ENCODE measurements at places on chromosomes 6 and 20.

- no peak for DNase-seq
These were observed 135.5 kb upstream of the TNFAIP3 start for GRCh38 chr6:137731600-137731959.

GRCh38 chr6:138446821-138447220, 42.8 kb downstream of the HEBP2 start:
- no peak for DNase-seq

GRCh38 chr6:36979347-36979742, 6.7 kb downstream of the MTCH1 start:
- no peak for DNase-seq

DNA sequence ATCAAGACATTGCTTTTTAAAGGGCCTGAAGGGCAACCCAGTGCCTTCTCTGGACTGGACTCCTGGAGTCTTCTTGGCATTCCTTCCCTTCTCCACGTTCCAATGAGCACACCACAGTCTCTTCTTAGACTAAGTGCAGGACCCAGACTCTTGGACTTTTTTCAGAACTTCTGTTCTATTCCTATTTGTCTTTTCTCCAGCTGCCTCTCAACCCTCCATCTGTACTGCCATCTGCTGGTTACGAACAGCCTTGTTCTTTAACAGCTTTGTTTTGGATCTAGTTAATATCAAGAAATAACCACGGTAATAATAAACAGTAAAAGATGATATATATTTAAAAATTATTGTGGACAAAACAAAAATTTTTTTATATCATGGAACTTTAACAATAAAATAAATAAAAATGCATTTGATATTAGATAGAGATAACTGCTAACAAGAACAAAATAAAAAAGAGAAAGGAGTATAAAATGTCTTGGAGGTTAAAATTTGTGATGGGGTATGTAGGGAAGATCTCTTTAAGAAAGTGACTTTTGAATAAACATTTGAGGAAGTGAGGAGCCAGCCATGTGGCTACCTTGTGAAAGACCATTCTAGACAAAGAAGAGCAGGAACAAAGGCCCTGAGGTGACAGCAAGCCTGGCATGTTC, 105.1 kb upstream of the HCRTR2 start:
- no peak for DNase-seq

DNA sequence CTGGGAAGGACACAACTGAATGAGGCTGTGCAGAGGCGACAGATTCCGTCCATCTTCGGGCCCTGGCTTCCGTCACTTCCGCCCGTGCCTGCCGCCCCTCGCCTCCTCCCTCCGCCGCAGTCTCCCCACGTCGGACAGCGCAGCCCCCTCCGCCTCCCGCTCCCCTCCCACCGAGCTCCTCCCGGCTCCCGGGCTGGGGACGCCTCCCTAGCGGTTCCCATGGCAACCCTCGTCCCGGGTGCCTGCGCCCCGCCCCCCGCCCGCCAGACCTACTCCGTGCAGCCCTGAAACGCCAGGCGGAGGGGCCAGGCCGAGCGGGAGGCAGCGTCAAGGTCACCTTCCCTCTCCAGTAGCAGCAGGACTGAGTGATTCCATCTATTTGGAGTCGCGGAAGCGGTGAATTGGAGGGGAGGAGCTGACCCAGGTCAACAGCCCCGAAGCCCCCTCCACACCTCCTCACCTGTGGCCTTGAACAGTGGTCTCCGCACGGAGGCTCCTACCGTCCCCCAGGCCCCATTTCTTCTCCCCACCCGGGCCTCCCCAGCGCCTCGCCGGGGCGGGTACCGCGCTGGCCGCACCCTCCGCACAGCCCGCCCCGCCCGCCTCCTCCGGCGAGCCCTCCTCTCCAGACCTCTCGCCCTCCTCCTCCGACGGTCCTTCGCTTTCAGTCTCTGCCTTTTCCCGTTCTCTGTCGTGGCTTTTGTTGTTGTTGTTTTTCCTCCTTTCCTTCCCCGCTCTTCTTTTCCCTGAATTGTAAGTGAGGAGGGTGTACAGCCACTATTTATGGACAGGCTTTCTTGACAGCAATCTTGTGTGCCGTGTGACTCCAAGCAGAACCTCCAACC, 951 bp downstream of the NRSN2 start:
- peak; percentile 74 for DNase-seq

DNA sequence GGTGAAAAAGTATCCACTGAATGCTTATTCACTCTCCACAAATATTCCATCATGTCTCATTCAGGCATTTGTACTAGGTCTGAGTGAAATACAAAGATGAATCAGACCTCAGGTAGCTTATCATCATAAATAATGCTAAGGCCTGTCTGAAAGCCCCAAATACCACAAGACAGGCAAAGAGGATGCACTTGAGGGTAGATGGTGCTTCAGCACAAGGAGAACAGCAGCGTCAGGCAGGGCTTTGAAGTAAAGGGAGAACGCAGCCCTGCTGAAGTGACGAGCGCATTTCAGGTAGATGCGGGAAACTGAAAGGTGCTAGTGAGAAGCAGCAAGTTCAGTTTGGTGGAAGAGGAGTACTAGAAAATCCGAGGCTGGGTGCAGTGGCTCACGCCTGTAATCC, 38.7 kb downstream of the MAP3K5 start:
- no peak for DNase-seq

DNA sequence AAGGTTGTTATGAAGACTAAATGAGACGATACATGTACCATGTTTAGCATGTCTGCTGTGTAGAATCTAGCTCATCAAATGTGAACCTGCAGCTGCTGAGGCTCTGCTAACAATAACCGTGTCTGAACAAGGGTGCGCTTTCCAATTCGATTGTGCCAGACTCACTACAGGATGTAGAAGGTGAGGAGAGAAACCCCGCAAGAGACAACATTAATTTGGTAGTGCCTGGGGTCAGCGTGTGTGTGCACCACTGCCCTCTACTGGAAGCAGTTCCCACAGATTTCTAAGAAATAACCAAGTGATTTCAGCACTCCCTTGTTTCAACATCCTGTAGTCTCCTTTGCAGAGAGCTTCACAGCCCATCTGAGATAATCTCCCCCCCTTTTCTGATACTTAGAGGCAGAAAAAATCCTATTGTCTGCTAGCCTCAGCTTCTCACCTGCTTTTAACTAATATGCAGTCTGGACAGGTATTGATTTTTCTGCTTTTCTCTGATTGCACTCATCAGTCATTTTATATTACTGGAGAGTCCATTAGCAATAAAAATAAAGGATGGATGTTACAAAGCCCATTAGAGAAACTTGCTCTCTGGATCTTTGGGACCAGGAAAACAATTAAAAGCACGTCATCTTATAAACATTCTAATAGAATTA, 96.7 kb upstream of the BACH2 start:
- DNase-seq: peak; percentile 59

GRCh38 chr6:149750136-149750609, 632 bp downstream of the PCMT1 start:
- peak; percentile 59 for DNase-seq

DNA sequence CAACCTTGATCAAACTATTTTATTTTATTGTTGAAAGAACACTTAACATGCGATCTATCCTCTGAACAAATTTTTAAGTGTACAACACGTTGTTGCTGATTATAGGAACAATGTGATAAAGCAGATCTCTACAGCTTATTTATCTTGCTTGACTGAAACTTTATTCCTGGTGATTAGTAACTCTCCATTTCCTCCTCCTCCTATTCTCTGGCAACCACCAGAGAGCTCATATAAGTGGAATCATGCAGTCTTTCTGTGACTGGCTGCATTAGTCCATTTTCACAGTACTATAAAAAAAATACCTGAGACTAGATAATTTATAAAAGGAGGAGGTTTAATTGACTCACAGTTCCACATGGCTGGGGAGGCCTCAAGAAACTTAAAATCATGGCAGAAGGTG, 218.1 kb downstream of the LRFN2 start:
- no peak for DNase-seq
